ENCODE measurements at places on chromosomes 11 and 22.

DNA sequence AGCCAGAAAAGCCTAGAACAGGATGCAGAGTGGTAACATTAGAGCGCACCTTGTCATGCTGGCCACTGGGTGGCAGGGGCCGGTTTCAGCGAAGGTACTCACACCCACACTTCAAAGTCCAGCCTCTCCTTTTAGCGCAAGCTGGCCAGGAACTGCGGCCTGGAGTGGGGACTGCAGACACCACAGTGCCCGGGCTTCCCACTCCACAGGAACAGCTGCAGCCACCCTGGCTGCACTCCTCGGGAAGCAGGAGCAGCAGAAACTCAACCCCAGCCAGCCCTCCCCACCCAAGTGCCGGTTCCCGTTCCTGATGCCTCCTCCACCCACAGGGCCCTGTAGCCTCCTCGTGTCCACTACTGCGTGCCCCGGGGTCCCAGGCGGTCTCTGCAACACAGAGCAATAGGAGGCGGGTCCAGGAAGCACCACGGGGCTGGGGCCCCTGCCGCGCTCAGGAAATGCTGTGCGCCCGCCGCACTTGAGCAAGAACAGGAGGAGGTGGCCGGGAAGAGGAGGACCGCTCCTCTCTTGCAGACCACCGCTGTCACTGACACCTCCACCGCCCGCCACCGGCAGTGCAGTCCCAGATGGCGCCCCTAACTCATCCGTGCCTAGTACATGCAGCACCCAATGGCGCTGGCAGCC lies 2.2 kb downstream of the RFPL2 start:
- DNase-seq: peak; percentile 66

DNA sequence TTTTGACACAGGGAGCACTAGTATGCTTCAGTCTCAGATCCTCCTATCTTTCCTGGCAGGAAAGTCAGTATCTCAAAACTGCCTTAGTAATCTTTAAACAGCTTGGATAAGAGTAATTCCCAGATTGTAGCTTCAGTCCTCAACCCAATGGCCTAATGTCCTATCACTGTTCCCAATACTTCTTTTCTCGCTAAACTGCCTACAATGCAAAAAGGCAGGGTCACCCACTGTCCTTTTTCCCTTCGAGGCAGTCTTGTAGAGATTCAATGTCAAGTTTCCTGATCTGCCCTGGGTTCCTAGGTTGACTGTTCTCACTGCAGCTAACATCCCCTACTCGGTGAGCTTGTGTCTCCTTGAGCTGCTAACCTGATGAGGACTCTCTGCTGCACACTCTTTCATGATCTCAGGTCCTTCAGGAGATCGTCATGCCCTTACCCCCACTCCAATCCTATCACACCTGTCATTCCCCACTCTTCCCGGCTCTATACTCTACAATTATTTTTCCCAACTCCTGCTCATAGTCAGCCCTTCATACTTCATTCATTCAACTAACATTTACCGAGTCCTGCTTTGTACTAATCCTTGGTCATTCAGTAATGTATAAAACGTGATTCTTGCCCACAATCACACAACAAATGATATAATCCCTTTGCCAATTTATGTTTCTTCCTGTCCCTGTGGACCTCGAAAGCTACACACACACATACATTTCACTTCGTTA lies 904 bp downstream of the C2CD3 start:
- DNase-seq: no peak

DNA sequence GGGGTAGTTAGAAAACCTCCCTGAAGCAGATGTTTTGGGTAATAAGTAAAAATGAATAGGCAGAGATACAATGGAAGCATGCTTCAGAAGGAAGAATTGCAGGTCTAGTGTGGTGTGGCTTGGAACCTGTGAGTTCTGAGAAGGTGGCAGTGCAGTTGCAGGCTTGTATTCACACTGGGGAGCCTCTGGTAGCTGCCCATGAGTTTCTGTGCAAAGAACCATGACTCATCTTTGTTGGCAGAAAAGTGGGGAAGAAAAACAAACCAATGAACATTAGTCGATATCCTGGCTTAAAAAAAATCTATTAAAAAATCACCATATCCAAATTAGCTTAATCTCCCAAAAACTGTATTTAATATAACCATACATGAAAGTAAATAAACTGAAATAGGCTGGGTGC lies 232.6 kb downstream of the FAT3 start:
- no peak for DNase-seq

DNA sequence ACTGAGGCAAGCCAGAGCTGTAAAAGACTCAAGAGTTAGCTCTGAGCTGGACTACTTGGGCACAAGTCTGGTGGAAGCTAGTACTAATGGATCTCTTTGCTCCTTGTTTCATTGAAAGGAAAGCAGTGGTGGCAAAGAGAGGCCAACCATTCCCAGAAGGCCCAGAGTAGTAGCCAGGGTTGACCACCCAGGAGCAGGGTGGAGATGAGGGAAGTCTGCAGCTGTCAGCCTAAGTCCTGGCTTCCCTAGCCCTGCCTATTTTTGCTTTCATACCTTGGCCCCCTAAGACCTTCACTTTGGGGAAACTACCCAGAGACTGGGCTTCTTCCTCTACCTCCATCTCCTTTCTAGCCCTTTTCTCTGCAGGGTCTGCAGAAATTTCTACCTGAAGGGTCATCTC lies 155.0 kb upstream of the NCAM1 start:
- DNase-seq: no peak

- peak; percentile 32 for DNase-seq
Observed at GRCh38 chr11:6598555-6598954, 4.9 kb downstream of the RRP8 start.

GRCh38 chr22:19182472-19183157 lies 4.1 kb upstream of the SLC25A1 start:
- peak; percentile 26 for DNase-seq

- DNase-seq: no peak
Observed at GRCh38 chr22:19567157-19568009, 43.2 kb upstream of the CLDN5 start.
